CD8-positive, alpha-beta T cell (primary cell): ENCODE measurements at places on chromosomes 16 and 17.

DNA sequence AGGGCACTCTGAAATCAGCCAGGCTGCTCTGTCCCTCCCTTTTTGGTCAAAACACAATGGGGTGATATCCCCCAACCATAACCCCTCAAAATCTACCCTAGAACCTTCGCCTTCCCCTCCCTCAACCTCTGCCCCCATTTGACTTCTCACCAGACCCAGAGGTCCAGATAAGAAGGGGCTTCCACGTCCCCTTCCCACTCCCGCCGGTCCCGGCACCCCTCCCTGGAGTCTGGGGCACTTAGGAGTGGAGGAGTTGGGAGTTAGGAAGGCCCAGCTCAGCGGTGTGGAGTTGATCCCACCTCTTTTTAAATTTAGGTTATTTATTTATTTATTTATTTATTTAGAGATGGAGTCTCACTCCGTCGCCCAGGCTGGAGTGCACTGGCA, 619 bp upstream of the TMEM92 start:
- no peak for DNase-seq

DNA sequence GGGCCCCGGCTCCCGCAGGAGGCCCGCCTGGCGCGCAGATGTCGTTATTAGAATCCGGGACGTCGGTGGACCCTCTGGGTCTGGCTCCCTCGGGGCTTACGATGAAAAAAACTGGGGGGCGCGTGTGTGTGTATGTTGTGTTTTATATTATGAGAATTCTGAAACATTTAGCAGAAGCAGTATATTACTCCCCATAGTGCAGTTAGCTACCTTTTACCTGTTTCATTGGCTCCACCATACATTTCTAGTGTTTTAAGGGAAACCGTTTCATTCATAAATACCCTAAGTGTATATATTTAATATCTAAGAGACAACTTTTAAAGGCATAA, 486 bp upstream of the DNAJA2 start:
- no peak for DNase-seq

- DNase-seq = no peak
Measured at GRCh38 chr17:20191056-20191455, 181.9 kb downstream of the SPECC1 start.

- no peak for DNase-seq
Measured at GRCh38 chr16:75379339-75379738, 54.0 kb downstream of the CFDP1 start.

DNA sequence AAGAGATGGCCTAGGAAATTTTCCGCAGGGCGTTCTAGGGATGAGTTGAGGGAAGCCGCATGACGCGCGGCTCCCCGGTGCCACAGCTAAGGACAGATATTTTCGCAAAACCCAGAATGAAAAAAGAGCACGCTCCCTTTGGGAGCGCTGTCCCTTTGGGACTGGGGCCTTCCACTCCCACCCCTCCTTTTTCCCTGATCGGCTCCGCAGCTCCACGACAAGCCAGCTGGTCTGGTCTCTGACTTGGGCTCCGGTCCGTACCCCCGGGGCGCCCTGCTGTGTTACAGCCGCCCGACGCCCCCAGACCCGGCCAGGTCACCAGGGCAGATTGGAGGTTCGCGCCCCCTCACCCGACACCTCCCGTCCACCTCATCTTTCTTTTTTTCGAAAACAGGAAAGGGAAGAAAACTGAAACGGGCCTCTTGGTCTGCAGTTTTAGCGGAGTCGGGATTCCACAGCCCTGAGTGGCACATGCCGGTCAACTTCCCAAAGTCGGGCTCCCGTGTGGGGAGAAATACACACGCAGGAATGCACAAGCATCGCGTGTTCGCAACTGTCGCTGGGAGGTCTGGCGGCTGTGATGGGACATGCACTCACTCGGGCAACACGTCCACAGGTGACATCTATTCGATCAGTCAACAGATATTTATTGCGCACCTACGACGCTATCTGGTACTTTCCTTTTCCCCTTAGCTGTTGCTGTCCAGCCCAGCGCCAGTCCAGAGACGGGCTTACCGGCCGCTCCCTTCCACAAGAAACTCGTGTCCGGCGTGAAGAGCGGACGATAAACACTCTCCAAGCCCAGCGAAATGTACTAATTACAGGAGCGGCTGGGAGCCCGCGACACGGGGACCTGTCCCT, 3.9 kb upstream of the SOX9 start:
- DNase-seq = no peak
